ENCODE measurements at places on chromosomes 4 and X.

- no peak for DNase-seq
Observed at GRCh38 chr4:183831026-183831446, 74.1 kb upstream of the STOX2 start.

- DNase-seq = no peak
Observed at GRCh38 chr4:666822-667544, 7.1 kb downstream of the ATP5ME start.

GRCh38 chr4:8534129-8534528 lies 46.1 kb upstream of the GPR78 start:
- no peak for DNase-seq

- DNase-seq = no peak
Observed at GRCh38 chr4:17884063-17884462, 73.3 kb downstream of the NCAPG start.

- DNase-seq = no peak
Observed at GRCh38 chr4:5770051-5770450, 59.0 kb downstream of the EVC start.

GRCh38 chrX:4754878-4755604 lies 1041.6 kb upstream of the PRKX start:
- DNase-seq = no peak

- no peak for DNase-seq
Observed at GRCh38 chr4:39146211-39146610, 36.1 kb upstream of the WDR19 start.

DNA sequence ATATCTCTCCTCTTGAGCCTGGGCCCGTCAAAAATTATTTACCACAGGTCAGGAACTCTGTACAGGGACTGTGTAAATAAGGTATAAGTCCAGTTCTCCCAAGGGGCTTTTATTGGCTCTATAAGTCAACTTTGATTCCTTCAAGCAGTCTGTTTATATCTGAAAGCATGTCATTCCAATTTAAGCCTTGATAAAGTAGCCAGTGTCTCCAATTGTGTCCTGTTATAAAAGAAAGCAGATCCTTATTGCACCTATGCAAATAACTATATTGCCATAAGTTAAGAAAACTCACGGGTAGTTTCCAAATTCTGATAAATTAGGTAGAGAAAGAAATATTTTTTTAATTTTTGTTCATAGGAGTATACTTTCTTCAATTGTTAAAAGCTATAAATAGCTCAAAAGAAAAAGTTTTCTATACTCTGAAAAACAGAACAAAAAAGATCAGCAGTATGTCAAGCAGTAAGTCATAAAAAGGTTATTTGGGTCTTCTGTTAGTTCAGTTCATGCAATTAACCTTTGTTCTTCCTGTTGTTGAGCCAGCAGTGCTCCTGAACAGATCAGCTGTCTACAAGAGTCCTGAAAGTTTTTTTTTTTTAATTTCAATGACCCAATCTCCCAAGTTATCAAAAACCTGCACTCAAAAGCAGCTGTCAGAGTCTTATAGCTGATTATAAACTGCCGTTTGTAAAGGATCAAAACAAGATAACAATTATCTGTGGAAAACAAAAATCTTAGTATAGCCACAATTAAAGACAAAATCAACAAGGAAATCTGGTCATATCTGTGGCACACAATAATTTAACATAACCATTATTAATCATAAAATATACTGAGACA lies 178.4 kb upstream of the GALNT7 start:
- no peak for DNase-seq

- no peak for DNase-seq
Observed at GRCh38 chr4:139266583-139267257, 13.3 kb downstream of the MGARP start.

- DNase-seq = no peak
Observed at GRCh38 chrX:131219271-131219670, 69.8 kb downstream of the IGSF1 start.

DNA sequence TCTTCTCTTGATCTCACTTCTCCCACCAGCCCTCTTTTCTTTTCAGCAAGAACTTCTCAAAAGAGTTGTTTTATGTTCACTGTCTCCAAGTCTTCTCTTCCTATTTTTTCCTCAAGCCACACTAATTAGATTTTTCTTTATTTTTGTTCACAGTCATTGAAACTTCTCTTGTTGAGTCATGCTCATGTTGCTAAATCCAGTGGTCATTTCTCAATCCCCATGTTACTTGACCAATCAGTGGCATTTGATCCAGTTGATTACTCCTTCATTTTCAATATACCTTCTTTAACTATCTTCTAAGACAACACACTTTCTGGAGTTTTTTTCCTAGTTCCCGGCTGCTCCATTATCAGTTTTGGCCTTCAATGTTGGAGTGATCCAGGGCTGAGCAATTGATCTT lies 103.1 kb upstream of the LSM6 start:
- DNase-seq = no peak

DNA sequence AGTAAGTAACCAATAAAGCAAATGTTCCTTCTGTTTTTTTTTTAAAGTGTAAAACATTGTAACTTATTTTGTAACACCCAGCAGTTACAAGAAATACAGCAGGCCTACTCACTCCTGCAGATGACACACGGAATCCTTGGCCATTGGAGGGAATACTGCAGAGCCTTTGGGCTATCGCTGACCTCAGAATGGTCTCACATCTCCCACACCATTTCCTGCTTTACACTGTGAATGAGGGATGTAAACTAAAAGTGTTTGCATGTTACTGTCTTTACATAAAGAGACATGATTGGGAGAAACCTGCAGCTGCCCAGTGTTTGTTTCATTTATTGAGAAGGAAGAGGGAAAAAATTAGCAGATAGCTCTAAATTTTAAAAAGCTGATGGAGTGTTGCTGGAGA lies 64.1 kb downstream of the USP46 start:
- DNase-seq = no peak

- DNase-seq = no peak
Observed at GRCh38 chr4:22363036-22363435, 152.8 kb downstream of the ADGRA3 start.

GRCh38 chr4:52094376-52095145 lies 43.5 kb downstream of the SPATA18 start:
- no peak for DNase-seq

GRCh38 chrX:13165266-13166189 lies 121.1 kb upstream of the FAM9C start:
- DNase-seq = no peak

- DNase-seq = no peak
Observed at GRCh38 chr4:45358573-45359506, 632.5 kb upstream of the GNPDA2 start.

DNA sequence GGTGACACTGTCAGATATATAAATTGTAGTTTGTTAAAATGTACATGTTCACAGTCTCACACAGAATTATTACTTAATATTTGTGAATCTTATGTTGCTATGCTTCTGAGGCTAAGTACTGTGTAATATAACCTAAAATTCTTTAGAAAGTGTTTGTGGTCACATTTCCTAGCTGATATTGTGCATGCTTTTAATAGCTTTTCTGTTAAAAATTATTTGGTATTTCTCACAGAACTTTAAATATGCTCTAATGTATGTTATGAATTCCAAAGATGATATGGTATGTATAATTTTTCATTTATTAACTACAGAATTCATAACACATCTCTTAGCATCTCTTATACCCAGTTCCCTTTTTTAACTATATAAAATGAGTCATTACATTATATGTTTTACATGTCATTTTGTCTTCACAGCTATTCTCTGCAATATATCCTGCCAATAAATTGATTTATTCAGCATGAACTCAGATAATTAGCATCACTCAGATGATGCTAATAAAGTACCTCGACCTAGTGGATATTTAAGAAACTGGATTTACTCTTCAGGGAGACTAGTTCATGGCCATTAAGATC lies 9.3 kb downstream of the PTPN13 start:
- DNase-seq = no peak

GRCh38 chr4:22315628-22316027 lies 200.2 kb downstream of the ADGRA3 start:
- DNase-seq = no peak

GRCh38 chr4:37627263-37627662 lies 58.9 kb downstream of the RELL1 start:
- no peak for DNase-seq

DNA sequence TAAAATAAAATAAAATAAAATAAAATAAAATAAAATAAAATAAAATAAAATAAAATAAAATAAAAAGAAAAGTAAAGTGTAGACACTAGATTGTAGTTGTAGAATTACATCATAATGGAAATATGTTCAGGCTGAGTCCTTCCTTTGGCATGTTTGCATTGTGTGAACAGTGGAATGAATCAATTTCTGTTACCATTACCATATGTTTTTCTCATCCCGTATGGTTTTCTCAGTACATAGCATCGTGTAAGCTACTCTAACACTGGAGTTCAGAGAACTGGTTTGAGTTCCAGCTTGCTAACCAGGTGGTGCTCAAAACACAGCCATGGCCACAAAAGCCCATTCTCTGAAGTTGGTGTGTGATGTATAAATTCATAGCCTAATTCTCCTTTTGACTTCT lies 45.9 kb downstream of the USP11 start:
- DNase-seq = no peak

All from retinal pigment epithelial cell (primary cell).